ENCODE measurements at places on chromosomes 7 and 10. TPM values are rescaled to one million over a fixed set of nuclear protein-coding genes. Genes with fewer than 3 reads are reported as not detected.
A peak's percentile ranks its signal among the peaks of the same experiment; 100 is the strongest.

TFR2 gene
- total RNA-seq = 0.49 TPM

CTTNBP2 gene
- 0.57 TPM for total RNA-seq

FRMD4A gene
- total RNA-seq = 32.3 TPM

CADPS2 gene
- 3.6 TPM for total RNA-seq

ABCB1 gene
- 1.6 TPM for total RNA-seq

TMEM213 gene
- total RNA-seq = not detected

ARL5B gene
- 8.0 TPM for total RNA-seq

CTAGE15 gene
- total RNA-seq = not detected

PCDH15 gene
- 0.05 TPM for total RNA-seq

DNA sequence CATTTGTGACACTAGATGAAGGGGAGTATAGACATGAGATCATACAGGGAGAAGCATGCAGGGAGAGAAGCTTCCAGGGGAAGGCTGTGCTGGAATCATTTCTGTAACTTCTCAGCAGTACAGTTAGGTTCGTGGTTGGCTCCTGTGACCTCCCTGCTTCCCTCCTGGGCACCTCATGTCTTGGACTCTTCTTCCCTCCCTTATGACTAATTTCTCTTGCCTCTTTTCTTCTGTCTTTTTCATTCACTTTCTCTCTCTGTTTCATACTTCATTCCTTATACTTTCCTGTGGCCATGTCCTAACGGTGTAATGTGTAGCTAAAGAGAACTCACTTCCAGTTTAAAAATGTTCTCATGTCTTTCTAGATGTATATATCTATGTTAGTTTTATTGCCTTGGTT is 19.1 kb upstream of the HKDC1 start:
- no peak for DNase-seq

- no peak for DNase-seq
Observed at GRCh38 chr7:158763454-158764033, 58.9 kb upstream of the NCAPG2 start.

DNA sequence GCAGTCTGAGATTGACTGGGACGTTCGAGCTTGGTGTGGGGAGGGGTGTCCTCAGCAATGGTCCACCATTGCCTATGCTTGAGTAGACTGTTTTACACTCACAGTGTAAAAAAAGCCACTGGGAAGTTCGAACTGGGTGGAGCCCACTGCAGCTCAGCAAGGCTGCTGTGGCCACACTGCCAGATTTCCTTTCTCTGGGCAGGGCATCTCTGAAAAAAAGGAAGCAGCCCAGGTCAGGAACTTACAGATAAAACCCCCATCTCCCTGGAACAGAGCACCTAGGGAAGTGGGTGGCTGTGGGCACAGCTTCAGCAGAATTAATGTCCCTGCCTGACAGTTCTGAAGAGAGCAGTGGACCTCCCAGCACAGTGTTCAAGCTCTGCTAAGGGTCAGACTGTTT is 80.3 kb downstream of the BICC1 start:
- DNase-seq = no peak

GRCh38 chr10:26696786-26697162 is 727 bp upstream of the PDSS1 start:
- no peak for DNase-seq

DNA sequence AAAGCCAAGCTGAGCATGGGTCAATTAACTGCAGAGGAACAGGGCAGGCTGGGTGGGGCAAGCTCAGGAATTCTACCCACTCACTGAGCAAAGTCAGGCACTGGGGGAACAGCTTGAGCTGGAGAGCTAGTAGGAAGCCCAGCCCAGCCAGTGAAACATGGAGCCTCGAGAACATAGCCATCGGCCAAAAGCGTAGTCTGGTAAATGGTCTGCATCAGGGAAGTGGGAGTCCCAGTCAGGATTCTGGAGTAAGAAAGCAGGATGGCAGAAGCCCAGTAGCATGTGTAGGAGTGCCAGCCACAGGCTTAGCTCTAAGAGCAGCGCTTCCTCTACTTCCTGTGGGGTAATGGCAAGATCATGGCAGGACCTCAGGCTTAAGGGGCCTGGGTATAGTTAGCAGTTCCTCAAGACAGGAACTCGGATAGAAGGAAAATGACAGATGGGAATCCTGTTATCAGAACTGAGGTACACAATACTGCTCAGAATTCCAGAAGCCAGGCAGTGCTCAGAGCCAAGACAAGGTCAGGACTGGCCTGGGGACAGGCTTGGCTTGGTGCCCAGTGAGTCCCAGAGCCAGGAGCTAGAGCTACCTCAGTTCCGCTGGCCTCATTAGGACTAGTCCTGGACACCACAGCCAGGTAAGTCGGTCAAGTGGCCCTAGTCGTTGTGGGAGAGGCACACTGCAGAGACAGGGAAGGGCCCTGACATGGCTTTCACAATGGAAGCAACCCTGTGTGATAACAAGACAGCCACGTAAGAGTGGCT is 65.4 kb upstream of the MXI1 start:
- DNase-seq = peak; percentile 61

GRCh38 chr7:24341691-24342413 is 57.9 kb downstream of the NPY start:
- DNase-seq = no peak

- no peak for DNase-seq
Observed at GRCh38 chr10:20073167-20073566, 256.9 kb downstream of the PLXDC2 start.

DNA sequence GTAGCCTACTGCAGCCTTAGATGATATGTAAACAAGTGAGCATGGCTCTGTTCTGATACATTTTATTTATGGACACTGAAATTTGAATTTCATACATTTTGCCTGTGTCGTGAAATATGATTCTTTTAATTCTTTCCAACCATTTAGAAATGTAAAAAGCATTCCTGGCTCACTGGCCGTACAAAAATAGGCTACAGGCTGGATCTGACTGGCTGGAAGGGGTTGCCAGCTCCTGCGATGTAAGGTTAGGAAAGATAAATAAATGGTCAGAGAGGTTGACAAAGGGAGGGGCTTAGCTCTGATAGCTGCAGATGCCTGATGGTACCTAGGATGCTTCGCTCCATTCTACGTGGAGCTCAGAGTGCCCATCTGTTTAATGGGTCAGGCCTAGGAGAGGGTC is 3.4 kb downstream of the ADCYAP1R1 start:
- DNase-seq = no peak

- peak; percentile 54 for DNase-seq
Observed at GRCh38 chr10:78931321-78932053, 137.3 kb upstream of the ZMIZ1 start.

DNA sequence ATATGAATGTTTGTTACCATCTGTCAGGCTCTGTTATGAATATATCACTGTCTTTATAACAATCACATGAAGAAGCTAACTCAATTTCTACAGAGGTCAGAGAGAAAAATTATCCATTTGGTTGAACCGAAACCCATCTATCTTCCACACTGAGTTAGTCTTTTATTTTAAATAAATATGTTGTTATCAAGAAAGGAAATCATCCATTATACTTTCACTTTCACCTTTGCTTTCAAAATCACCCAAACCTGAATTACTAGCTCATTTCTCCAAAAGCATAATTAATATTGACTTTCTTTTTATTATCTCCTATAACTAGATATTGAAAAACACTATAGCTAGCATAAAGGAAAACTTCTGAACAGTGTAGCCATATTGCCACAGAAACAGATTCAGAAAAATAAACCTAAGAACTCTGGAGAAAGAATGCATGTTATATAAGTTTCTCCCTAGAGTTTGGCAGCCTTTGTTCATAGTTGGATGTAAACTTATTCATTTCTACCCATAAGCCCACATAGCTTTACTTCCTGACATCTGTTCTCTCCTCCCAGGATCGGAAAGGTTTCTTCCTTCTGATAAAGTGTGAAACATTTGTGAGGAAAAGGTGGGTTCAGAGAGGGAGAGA is 66.0 kb downstream of the NPSR1 start:
- DNase-seq = no peak

DNA sequence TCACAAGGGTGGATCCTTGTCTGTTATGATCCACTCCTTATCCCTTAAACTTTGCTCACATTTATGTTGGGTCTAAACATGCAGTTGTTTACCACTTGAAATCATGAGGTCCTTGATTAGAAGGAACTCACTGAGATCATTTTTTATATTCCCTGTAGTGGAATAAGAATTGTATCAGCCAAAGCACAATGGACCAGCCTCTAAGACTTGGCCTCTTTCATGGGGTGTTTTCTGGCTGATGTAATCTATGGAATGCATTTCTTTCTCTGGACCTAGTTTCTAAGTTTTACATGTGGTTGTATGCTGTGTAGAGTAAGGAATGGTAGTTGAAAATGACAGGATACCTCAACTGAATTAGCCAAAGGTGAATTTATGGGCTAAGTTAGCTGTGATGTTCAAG is 376.6 kb downstream of the SORCS3 start:
- no peak for DNase-seq

DNA sequence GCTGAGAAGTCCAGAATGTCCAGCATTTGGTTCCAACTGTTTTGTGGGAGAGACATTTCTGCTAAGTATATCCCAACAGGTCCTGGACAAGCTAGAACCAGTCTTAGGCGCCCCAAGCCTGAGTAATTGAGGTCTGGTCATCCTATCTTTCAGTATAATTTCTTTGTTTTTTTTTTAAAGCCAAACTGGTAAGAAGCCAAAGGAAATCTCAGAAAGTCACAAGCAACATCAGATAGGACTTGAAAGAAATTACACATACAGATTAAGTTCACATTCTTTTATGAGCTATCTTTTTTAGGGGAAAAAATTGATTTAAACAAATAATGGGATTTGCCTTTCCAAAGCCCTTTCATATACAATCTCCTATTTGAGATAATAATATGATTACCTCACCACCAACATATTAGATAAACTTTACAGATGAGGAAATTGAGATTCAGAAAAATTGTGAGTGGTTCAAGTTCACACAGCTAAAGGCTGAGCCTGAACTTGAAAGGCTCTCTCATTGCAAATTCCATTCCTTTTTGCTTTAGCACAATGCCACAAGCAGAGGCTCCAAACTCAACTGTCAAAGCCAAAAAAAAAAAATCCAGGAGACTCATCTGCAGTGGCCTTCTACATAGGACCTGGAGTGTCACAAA is 15.0 kb downstream of the PDLIM1 start:
- no peak for DNase-seq

DNA sequence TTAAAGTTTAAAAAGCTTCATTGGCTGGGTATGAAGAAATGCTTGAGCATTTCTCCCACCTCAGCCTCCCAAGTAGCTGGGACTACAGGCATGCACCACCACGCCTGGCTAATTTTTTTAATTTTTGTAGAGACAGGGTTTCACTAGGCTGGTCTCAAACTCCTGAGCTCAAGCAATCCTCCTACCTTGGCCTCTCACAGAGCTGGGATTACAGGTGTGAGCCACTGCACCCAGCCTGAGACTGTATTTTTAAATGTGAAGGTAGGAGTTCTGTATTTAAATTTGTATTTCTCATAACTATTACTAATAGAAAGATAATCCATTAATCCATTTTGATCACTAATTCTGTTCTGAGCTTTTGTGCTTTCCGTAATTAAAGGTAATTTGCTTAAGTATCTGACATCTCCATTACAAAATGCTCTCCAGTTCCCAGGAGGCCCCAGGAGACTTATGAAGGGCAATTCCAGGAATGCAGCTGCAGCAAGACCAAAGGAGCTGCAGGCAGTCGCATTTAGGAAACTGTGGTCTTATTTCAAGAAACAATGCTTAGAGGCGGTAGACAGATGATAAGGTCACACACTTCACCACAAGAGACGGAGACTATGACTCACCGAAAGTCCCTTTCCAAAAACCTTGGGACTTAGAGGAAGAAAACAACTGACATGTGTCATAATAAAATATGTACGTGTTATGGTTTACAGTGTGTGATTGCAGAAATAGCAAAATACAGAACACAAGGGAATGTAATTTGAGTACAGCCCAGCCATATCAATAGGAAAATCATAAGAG is 23.3 kb downstream of the YAE1 start:
- DNase-seq = no peak

DNA sequence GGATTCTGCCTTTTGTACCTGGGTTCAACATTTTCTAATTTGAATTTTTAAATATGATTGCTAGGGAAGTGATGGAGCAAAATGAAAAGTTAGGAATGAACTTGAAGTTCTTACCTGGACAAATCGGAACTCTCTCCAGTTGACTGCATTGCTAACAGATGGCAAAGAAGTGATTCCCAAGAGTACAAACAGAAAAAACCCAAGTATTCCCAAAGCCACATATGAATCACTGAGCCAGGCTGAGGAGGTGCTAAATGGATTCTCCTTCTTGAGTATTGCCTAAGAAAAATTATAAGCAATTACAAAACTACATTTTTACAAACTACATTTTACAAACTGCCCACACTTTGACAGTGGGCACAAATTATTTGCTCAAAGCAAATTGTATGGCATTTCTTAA is 25.9 kb downstream of the STEAP4 start:
- no peak for DNase-seq

- no peak for DNase-seq
Observed at GRCh38 chr10:14047431-14047830, 283.3 kb downstream of the FRMD4A start.

- DNase-seq = no peak
Observed at GRCh38 chr7:151447312-151447711, 7.4 kb upstream of the CRYGN start.

DNA sequence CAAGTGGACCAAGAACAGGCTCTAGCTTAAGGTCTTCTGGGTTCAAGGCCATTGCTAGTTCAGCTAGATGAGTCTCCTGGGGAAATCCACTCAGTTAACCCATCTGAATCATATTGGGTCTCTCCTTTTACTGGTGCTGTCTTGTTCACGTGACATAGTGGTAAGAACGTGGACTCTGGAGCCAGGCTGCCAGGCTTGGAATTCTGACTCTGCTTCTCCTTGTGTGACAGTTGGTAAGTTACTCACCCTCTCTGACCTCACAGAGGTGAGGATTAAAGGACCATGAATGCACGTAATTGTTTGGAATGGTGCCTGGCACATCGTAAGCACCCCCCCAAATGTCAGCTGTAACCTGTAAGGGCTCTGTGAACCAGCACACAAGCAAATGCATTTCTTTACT is 9.7 kb upstream of the CALU start:
- DNase-seq = no peak

- no peak for DNase-seq
Observed at GRCh38 chr7:33732462-33732861, 172.9 kb upstream of the BMPER start.

- DNase-seq = no peak
Observed at GRCh38 chr7:159107161-159107892, 37.3 kb downstream of the VIPR2 start.

GRCh38 chr10:86099542-86100334 is 266.9 kb downstream of the GRID1 start:
- no peak for DNase-seq

DNA sequence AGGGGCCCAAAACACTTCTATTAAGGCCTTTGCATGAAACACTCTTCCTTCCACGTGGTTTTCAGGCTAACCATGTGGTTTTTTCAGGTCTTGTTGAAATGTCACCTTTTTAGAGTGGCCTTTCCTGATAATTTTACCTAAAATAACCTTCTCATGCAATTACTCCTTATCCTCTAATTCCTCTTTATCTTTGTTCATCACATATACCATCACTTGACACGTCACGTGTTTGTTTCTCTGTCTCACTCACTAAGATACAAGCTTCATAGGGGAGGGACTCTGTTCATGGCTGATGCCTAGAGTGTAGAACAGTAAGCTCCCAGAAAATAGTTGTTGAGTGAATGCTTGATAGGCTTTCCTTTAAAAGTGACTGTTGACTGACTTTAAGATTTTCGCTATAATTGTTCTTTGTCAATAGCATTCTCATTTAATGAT is 63.7 kb downstream of the ST7 start:
- no peak for DNase-seq

GRCh38 chr7:2182461-2182860 is 50.3 kb downstream of the MAD1L1 start:
- no peak for DNase-seq

- DNase-seq = no peak
Observed at GRCh38 chr10:131819241-131820072, 81.4 kb upstream of the PPP2R2D start.
